Activated CD8-positive, alpha-beta T cell treated with anti-CD3 and anti-CD28 coated beads, Interleukin-2, amount 10 ng/mL, durations not matched to agents 7 days and 5 days (primary cell): ENCODE measurements at places on chromosomes 16 and 17.
A peak's percentile ranks its signal among the peaks of the same experiment; 100 is the strongest.

DNA sequence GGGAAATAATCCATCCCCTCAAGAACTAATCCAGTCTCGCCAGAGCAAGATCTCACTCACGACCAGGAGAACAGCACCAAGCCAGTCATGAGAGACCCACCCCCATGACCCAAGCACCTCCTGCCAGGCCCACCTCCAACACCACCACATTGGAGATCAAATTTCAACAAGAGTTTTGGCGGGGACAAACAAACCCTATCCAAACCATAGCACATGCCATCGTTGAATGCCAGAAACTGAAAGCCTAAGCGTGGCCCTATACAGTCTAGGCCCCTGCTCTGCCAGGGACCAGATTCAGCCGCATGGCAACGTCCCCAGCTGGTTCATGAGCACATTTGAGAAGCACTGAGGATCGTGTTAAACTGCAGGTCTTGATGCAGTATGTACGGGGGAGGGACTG is 57.3 kb downstream of the AXIN2 start:
- H3K36me3 ChIP-seq, result no peaks in the 10 kb centered on the region
- no peak for DNase-seq
- H3K27ac ChIP-seq, result no peak overlapping the region

GRCh38 chr16:25575363-25575762 is 116.4 kb upstream of the HS3ST4 start:
- DNase-seq, result no peak
- H3K27ac ChIP-seq, result no peak overlapping the region
- no peaks in the 10 kb centered on the region for H3K4me1 ChIP-seq
- H3K36me3 ChIP-seq, result no peaks in the 10 kb centered on the region
- no peaks in the 10 kb centered on the region for H3K27me3 ChIP-seq

DNA sequence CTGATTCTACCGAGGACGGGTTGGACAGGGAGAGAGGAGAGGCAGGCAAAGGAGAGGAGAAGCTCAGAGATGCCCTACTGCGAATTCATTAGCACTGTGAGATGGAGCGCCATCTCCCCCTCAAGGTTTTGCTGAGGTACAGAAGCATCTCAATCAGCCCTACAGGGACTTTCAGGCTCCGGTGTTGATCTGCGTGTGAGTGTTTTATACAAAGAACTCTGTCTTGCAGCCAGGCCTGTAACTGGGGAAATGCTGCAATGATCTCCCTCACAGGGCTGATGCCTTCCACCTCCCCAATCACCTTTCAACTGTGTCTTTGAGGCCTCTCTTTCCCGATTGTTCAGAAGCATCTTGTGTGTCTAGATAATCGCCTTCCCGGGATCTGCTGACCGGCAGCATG is 74.8 kb downstream of the IRX6 start:
- H3K36me3 ChIP-seq, result no peaks in the 10 kb centered on the region
- no peaks in the 10 kb centered on the region for H3K4me1 ChIP-seq
- H3K27ac ChIP-seq, result no peak overlapping the region
- H3K27me3 ChIP-seq, result no peaks in the 10 kb centered on the region

- H3K36me3 ChIP-seq, result peaks cover 31% of the 10 kb centered on the region
- peak overlapping the region; percentile 93 for H3K27ac ChIP-seq
- peak; percentile 28 for DNase-seq
Observed at GRCh38 chr17:18257268-18257981, 1.1 kb downstream of the FLII start.

GRCh38 chr17:51258756-51259563 is 889 bp downstream of the MBTD1 start:
- H3K4me1 ChIP-seq, result peaks cover 63% of the 10 kb centered on the region
- no peaks in the 10 kb centered on the region for H3K27me3 ChIP-seq
- H3K36me3 ChIP-seq, result peaks cover 46% of the 10 kb centered on the region
- peak; percentile 29 for DNase-seq
- peak overlapping the region; percentile 72 for H3K27ac ChIP-seq
- peak overlapping the region; percentile 88 for H3K4me3 ChIP-seq
